ENCODE measurements at places on chromosomes 7 and 10.

DNA sequence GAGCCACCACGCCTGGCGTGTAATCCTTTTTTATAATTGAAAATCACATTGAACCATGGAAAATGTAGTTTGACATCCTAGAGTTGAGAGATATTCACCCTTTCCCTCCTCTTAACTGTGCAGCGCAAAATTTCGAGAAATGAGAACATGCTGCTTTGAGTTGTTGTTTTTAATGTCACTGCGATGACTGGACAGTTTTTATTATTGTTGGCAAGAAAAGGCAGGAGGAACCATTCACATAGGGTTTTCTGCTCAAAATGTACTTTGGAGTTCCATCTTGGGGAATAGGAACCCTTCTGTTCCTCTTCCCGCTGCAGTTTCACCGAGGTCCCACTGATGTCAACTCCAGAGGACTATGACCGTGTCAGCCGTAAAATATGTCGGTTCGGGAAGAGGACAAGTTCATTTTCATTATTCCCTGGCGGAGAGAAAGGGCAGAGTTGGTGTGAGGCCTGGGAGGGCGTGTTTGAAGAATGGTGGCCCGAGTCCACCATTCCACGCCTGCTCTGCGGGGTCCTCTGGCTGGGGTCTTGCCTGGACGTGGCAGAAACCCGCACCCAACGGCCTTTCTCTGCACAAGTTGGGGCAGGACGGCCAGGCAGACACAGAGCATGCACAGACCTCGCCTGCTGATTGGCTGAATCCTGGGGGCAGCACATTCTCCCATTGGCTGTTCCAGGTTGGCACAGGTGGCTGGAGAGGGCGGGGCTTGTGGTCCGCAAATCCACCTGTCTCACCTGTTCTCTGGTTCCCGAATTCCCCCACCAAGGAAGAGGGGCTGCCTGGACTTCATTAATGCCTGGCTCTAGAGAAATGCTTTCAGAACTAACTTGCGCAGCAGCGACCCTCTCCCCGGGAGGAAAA is 105.1 kb upstream of the TCF7L2 start:
- no peak for DNase-seq

GRCh38 chr7:32957326-32958045 is at the start of gene FKBP9:
TSS of gene FKBP9 (plus strand) at chr7:32957440. CDS start at chr7:32957574, 134 bp downstream.
- no peak for DNase-seq

GRCh38 chr7:49866076-49866735 is 92.8 kb downstream of the VWC2 start:
- no peak for DNase-seq

DNA sequence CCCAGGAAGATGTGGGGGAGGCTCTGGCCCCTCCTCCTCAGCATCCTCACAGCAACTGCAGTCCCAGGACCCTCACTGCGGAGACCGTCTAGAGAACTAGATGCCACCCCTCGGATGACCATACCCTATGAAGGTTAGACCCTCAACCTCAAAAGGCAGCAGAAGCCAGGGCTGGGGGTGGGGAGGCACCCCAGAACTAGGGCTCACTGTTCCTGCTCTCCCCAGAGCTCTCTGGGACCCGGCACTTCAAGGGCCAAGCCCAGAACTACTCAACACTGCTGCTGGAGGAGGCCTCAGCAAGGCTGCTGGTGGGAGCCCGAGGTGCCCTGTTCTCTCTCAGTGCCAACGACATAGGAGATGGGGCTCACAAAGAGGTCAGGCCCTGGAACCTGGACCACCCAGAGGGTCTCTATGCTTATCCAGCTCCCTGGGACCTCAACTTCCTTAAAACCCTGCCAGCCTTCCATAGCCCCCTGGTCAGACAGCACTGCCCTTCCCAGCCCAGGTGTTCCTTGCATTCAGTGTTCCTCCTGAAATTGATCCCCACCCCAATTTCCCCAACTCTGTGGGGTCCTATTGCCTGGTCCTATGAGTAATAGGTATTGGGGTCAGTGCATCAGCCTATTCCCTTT is 3.7 kb downstream of the SEMA4G start:
- DNase-seq: no peak

DNA sequence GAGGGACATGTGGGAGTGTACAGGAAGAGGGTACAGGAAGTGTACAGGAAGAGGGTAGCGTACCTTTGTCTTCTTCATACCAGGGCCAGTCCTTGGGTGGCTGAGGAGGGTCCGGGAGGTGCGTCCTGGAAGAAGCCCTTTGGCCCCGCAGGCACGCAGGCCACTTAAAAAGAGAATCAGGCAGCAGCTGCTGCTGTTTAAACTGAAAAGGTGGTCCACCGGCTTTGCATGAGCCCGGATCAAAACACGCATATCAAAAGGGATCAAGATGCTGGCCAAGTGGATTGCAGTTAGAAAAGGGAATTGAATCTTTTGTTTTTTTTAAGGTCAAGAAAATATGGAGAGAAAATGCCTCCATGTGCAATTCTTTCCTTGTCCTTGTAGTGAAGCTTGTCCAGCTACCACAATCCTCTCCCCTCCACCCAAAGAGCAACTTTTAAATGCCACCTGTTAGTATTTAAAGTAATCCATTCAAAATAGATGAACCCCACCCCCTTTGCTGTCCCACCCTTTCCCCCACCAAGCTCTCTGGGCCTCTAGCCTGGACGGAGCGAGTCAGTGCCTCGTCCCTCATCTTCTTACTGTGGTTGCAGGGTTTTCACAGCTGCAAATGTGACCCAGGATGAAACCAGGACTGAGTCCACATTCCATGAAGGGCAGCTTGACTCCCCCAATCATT is 142.8 kb downstream of the GLCCI1 start:
- DNase-seq: no peak

DNA sequence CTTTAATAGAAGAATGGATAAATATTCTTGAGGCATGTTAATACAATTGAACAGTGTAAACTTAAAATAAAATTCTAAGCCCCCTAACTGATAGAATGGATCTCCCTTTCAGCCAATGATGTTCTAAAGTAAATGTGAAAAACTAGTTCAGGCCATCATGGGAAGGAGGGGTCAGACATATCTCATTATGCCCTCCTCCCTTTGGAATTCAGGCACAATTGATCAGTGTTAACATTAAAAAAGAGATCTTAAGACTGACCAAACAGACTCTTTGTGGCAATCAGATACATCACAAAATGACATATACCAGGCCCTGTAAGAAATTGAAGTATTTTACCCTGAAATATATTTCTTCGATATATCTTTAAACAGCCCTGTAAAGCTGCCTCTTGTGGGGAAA is 683.0 kb upstream of the LRRTM3 start:
- DNase-seq: no peak

GRCh38 chr7:88669913-88670312 is 89.6 kb upstream of the ZNF804B start:
- no peak for DNase-seq

GRCh38 chr10:94199565-94199964 is 163.2 kb downstream of the NOC3L start:
- DNase-seq: no peak

GRCh38 chr10:659688-660141 is 29.8 kb downstream of the DIP2C start:
- DNase-seq: no peak

DNA sequence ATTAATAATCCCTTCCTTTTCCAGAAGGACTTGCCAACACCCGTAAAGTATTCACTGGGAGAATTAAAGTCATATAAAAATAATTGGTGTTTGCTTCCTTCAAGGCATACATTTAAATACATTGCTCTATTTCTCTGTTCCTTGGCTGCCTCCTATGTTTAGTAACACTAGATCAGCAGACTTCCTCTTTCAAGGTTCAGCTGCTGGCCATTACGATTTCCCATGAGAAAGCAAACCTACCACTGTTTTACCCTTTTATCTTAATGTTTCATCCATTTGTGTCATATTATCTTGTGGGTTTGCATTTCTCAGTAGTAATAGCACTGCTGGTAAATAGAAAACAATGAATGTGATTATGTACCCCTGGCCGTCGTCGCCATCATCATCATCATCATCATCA is 313.8 kb upstream of the BMPER start:
- no peak for DNase-seq

GRCh38 chr7:71824006-71824760 is 588.0 kb downstream of the CALN1 start:
- DNase-seq: no peak

GRCh38 chr10:58436071-58436470 is 50.9 kb downstream of the TFAM start:
- no peak for DNase-seq

DNA sequence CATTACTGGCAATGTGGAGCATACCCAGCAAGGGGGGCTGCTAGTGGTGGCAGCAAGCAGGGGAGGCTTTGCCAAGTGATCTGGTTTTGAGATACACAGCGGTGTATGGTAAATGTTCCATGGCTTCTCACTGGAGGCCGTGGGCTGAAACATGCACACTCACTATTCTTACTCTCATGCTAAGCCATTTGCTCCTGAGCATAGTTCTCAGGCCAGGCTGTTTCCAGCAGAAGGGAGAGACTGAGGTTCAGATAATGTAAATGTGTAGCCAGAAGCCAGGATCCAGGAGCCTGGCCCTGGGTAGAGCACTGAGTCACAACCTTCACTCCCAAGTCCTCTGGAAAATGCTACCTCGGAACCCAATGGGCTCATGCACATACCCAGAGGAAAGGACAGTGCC is 757.9 kb downstream of the GRID1 start:
- DNase-seq: no peak
